GM13976 (cell line): ENCODE measurements at places on chromosomes 12 and 14.
A peak's percentile ranks its signal among the peaks of the same experiment; 100 is the strongest.

DNA sequence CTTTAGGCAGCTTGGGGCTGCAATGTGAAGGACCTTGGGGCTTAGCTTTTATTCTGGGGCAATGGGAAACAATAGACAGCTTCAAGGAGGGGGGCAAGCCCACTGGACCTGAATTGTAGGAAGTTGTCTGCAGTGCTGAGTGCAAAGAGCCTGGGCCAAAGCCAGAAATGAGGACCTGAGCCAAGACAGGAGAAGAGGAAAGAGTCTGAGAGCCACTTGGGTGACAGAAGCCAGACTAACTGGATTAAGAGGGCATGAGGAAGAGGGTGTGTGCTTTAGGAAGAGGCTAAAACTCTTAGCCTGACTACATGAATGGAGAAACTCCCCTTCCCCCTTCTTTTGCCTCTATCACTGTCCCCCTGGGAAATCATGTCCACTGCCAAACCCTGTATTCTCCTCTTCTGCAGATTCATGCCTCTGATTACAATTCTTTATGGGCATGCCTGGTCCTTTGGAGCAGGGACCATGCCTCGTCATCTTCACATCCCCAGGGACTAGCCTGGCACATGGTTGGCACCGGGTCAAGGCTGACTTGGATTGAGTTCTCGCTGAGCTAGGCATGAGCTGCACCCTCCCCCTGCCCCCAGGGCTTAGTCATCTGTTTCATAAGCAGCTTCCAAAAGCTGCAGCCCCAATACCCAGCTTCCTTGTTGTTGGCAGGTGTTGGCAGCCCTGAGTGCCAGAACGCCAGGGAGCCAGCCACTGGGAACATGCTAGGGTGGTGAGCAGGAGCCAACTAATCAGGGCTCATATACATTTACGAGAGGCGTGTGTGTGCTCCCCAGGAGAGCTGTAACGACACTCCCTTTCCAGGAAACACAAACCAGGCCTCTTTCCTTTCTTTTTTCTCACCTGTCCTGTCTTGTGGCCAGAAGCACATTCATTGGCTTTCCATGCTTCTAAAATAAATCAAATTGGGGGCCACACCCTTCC, 27.7 kb upstream of the JDP2 start:
- DNase-seq = no peak

DNA sequence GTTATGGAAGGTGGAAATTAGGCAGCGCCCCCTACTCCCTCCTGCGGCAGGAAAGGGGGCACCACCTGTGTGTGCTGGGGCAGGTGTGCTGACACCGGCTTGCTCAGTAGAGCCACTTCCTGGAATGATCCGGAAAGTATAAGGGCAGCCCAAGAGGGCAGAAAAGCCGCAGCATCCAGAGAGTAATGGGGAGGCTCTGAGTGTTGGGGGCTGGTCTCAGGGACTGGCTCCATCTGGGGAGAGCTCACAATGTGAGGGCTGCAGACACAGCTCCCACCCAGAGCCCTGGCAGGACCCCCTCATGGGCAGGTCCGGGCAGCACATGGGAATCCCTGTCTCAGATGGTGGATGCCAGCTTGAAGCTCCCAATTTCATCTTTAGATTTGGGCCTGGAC, 187.6 kb upstream of the C14orf180 start:
- DNase-seq = peak; percentile 31

DNA sequence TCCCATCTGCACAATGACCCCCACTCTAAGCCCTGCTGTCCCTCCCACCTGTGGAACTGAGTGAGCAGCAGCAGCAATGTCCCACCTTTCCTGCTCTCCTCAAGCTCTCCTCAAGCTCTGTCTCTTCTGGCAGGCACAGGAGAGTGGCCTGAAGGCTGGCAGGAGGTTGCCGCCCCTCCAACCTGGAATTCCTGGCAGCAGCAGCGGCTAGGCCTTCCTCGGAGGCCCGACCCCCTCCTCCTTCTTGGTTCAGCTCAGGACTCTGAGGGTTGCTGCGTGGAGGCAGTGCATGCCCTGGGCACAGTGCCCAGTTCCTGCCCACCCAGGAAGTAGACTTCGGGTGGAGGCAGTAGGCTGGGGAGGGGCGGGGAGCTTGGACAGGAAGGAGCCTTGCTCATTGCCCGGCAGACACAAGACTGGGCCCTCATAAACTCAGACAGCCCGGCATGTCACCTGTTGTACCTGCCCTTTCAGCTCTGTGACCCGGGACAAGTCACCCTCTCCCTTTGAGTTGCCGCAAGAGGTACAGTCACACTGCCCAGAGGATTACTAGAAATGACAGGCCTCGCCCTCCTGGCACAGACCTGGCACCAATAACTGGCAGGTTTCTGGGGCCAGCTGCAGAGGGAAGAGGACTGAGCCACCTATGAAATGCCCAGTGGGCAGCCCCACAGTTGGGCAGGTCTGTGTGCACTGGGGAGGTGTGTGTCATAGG, 2.1 kb upstream of the SERPINA1 start:
- peak; percentile 15 for DNase-seq

DNA sequence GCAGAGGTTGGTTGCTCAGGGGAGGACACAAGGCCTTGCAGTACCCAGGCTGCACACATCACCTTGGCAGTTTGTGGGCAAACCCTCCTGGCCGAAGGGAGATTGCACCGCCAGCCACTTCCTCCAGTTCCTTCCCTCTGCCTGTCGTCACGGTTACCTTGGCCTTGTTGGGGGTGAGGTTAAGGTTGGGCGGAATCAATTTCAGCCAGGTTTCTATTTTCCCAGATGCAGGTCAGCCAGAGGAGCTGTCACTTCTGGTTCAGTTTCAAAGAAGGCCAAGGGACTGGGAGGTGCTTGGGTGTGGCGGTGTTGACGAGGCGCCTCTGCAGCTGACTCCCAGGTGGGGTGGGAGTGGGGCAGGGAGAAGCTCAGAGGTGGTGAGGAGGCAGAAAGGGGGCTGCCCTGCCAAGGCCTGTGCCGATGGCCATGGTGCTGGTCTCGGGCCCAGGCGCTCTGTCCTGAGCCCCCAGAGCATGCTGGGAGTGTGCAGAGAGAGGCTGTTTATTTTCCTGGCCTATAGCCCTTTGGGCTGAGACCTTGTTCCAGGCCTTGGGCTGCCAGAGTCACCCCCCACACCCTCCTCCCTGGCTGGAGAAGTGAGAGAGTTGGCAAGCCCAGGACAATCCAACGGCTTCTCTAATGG, 31.4 kb downstream of the JDP2 start:
- no peak for DNase-seq

DNA sequence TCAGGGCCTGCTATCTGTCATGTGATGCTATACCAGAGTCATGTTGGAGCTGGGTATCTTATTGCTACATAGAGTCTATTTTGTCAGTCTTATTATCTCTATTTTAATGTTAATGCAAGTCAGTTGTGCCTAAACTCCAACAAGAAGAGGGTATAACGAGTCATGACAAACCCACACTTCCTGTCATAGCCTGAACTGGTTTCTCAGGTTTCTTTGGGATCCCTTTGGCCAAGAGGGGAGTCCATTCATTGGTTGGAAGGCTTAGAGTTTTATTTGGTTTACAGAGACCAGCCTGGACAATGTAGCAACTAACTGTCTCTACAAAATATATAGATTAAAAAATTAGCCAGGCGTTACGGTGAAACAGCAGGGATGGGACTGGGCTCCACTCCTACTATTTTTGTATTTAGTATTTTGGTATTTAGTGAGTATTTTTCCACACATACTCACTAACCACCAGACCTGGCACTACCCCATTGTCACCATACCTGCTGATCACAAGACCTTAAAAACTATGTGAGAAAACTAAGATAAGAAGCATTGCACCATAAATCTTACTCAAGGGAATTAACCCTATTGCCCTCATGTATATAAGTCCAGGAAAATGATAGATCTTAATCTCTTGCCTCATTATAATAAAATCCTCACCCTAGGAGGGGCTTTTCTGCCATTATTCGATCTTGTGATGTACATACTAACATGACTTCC, 387.5 kb downstream of the IPO8 start:
- no peak for DNase-seq

- DNase-seq = no peak
These were observed 929 bp downstream of the CHD8 start for GRCh38 chr14:21454843-21455544.

GRCh38 chr12:31574803-31575575, 15.9 kb downstream of the DENND5B start:
- no peak for DNase-seq

- no peak for DNase-seq
These were observed 128.4 kb upstream of the NCOR2 start for GRCh38 chr12:124695861-124696260.

GRCh38 chr12:76921891-76922664, 43.3 kb upstream of the CSRP2 start:
- DNase-seq = no peak

GRCh38 chr12:93857991-93858447, 180.8 kb downstream of the CRADD start:
- no peak for DNase-seq

DNA sequence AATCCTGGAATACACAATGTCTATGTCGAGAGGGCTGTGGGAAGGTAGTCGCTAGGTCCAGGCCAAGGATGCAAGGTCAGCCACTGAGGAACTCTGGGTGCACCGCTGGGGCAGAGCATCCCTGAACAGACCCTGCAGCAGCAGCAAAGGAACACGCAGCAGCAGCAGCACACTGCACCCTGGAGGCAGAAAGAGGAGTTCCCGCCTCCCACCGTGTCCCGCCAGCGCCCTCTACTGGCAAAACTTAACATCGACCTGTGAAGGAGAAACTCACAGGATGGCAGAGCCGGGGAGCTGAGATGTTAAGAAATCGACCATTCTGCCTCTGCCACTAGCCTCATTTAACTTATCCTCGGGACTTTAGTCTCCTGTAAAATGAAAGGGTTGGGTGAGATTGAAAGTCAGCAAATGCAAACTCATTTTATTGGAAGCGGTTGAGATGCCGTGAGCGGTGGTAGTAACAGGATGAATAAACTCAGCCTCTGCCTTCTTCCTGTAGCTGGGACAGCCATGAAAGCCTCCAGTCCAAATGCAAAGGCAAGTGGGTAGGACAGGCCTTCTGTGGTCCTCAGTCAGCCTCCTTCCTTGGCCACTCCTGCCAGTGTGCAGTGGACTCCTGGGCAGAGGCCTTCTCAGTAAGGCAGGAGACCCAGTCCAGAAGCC, 45.6 kb downstream of the STAB2 start:
- peak; percentile 87 for DNase-seq

DNA sequence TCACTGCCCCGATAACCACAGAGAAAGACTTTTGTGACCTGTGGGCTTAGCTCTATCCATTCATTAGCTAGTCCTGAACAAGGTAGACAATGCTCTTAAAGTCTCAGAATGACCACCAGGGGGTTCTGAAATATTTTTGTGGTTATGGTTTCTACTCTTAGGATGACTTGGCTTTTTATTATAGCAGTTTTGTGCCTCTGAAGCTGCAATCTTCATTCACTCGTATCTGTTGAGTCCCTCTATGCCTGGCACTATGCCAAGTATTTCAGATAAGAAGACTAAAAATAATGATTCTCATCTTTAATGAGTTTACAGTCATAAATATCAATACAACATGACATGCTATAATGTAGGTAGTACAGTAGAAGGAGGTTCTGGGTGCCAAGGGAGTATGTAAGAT, 130.8 kb upstream of the TRHDE start:
- DNase-seq = peak; percentile 44

GRCh38 chr12:91889059-91889458, 256.6 kb downstream of the BTG1 start:
- DNase-seq = no peak

DNA sequence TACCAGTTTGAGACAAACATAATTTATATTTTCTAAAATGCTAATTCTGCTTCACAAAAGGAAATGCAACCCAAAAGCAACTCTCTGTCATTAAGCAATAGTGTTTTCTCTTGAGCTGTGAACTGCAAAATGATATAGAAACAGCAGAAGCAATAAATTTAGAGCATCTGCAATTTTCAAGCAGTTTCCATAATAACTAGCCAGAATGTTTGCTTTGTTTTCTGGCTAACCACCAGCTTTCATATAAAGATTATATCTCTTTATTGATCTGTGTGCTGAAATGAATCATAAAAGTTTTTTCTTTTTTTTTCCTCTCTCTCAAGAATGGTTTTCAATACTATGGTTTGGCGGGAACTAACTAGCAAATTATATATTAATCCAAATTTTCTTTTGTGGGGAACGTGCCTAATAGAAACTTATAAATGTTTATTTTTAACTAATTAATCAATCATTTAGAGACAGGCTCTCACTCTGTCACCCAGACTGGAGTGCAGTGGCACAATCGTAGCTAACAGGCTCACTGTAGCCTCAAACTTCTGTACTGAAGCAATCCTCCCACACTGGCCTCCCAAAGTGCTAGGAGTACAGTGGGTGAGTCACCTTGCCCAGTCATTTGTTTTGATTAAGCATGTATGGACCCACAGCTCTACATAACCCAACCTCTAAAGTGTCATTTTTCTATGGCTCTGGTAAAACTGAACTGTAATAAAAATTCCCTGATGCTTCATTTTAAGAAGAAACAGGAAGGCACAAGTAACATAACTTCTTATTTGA, 830.1 kb upstream of the MGAT4C start:
- no peak for DNase-seq

DNA sequence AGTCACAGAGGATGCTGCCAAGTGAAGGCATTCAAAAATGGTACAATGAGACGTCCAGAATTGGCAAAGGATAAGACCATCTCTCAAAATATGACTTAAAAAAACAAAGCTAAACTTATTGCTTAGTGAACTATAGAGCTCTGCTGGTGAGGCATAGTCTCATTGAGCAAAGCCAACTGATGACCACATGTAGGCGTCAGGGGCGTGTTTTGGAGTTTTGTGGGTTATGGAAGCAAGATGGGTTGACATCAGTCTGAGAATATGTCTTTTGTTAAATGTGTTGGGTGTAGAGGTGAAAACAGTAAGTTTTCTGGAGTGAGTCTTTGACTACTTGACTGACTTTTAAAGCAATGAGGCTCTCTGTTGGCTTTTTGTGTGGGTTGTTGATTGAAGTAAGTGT, 47.2 kb downstream of the ATL1 start:
- DNase-seq = no peak

- no peak for DNase-seq
These were observed 2.7 kb downstream of the GALNT9 start for GRCh38 chr12:132326646-132327045.

DNA sequence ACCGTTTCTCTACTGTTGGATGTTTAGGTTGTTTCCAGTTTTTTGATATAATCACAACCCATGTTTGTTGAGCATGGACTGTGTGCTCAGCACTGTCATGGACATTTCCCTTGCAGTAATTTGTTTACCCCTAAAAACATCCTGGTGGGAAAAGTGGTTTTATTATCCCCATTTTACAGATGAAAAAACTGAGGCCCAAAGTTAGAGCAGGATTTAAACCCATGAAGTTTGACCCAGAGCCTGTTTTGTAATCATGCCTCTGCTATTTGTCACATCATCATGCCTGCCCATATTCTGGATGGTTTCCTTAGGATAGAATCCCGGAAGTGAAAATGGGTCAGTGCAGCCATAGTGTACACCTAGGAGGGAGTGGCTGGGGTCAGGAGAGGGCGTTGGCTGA, 17.0 kb upstream of the LRP1-AS start:
- no peak for DNase-seq
